Activated CD4-positive, CD25-positive, alpha-beta regulatory T cell (primary cell): ENCODE measurements at places on chromosomes 5 and 9.

DNA sequence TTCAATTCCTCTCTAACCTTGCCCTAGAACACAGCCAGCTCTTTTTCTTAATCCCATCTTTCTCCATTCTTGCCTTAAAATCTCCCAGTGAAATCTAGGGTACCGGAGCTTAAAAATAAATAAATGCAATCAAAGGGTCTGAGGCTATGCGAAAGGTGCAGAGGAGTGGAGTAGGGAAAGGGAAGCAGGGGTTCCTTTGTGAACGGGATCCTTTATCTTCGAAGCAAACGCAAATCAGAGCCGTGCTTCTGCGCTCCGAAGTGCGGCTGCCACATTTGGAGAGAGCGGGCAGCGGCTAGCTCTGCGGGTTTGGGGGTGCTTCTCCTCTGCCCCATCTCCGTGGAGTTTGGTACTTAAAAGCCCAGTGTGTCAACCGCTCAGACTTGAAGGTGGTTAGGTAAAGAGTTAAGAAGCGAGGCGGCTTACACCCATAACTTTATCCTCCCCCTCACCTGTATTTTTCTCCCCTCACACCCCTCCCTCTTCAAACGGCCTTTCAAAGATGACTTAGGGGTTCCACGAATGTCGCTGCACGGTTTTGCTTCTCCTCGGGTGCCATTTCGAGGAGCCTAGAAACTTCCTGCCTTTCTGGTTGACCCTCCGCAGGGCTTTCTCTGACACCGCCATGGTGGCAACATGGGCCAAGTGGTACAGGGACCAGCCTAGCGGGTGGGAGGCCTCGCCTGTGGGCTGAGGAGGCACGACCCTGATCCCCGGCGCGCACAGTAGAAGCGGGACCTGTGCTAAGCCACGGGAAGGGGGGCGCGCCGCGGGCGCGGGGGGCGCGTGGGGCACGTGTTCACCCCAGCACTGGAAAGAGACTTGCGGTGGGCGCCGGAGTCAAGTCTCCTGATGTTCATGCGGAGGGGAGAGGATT is 31.7 kb upstream of the NFIB start:
- DNase-seq = no peak

- DNase-seq = no peak
Measured at GRCh38 chr5:5783021-5783420, 360.5 kb downstream of the ICE1 start.

DNA sequence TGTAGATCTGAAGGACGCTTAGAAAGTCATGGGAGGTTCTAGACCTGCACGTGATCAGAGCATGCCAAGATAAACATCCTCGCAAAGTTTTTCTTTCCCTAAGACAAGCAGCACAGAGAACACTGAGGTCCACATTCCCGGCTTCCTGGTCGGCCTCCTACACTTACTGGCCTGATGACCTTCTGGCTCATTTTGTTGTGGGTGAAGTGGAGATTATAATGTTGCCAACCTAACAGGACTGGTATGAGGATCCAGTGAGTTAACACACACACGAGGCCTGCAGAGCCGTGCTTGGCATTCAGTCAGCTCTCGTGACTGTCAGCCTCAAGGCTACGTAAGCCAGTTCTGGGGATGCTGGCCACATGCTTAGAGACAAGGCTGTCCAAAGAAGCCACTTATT is 186.0 kb downstream of the TENT4A start:
- no peak for DNase-seq

- no peak for DNase-seq
Measured at GRCh38 chr9:70036641-70037040, 7.0 kb upstream of the MAMDC2 start.

DNA sequence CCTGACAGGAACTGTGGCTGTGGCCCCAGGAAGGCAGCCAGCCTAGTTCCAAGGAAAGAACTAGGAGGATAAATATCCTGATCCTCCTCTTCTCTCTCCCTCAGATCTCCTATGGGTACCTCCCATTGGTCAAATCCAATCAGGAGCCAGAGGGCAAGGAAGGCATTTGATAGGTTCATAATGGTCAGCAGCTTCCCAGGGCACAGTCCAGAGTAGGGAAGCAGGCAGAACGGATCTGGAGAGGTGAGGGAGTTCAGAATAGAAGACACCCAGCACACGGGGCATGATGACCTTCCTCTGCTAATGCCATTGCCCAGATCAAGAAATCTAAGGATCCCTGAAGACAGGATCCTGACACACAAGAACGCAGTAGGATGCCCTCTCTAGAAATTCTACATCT is 8.6 kb downstream of the ABLIM3 start:
- no peak for DNase-seq

GRCh38 chr5:6504677-6505415 is 56.2 kb downstream of the UBE2QL1 start:
- DNase-seq = no peak

- DNase-seq = no peak
Measured at GRCh38 chr5:9288234-9288633, 257.6 kb downstream of the SEMA5A start.

DNA sequence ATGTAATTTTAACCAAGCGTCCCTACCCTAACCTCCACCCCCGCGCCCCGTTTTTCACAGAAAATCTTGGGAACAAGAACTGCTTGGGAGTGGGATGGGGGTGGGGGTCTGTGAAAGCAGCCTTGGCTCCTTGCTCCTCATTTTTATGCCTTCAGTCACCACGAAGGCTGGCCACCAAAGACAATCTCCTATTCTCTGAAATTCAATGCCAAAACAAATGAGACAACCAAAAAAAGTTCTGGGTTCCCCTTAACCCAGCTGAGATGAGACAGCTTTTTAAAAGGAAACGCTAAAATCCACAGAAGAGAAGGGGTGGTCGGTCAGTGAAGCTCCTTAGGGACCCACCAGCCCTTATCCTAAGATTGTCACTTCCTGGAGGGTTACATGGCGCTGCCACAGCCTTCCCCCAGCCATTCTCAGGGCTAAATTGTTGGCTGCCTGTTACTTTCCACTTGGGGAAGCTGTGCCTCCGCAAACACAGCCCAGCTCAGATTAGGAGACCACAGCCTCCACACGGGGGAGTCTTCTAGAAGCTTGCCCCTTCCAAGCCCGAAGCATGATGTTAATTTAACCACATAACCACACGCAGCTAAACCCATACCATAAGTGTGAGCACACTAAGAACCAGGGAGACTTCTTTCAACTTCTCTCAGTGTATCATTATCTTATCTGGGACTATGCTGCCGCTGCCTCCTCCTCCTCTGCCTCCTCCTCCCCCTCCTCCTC is 136.3 kb downstream of the FOXD1 start:
- no peak for DNase-seq

DNA sequence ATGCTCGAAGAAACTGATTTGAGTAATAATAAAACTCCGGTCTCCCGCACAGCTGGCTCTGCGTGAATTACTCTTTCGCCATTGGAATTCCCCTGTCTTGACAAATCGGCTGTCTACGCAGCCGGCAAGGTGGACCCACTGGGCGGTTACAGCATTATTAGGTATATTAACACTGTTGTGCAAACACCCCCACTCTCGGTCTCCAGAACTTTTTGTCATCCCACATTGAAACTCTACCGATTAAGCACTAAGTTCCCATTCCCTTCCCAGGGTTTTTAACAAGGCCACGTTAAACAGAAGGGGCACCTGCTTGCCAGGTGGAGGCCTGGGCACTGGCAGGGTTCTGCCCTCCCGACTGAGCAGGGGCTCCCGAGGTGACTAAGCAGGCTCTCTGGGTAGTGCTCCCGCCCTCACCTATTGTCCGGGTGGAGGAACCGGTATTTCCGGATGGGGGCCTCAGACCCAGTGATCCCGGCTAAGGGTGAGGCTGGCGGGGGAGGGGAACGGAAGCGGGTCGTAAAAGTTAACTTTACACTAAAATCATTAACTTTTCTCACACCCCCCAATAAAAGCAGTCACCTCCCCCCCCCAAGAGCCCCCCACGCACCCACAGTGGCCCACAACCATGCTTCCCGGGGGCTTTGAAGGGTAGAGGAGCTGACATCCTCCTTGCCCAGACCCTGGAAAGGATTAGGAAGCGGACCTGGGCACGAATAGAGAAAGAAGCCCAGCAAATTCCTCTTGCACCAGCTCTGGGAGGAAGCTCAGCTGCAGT is 53.5 kb upstream of the TJP2 start:
- peak; percentile 2 for DNase-seq

GRCh38 chr5:81718300-81718699 is 32.6 kb downstream of the SSBP2 start:
- no peak for DNase-seq

DNA sequence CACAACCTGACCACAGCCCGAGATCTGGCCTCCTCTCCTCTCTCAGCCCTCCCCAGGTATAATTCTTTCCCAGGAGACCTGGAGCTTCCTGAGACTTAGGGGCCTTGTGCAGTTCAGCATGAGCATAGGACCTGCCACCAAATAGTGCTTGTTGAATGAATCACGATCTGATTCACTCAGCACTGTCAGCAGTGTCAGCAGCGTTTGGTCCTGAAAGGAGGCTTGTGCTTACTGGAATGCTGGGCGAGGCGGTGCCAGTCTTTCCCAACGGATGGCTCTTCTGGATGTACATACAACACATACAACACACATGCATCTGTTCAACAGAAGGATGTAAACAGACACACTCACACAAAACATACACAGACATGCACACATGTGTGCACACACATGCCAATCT is 173.3 kb downstream of the COL23A1 start:
- DNase-seq = no peak

GRCh38 chr5:168227973-168228615 is 63.4 kb upstream of the WWC1 start:
- no peak for DNase-seq

GRCh38 chr5:71924325-71924724 is 182.9 kb upstream of the MAP1B start:
- DNase-seq = no peak
